ENCODE measurements at places on chromosomes 5 and 9.

DNA sequence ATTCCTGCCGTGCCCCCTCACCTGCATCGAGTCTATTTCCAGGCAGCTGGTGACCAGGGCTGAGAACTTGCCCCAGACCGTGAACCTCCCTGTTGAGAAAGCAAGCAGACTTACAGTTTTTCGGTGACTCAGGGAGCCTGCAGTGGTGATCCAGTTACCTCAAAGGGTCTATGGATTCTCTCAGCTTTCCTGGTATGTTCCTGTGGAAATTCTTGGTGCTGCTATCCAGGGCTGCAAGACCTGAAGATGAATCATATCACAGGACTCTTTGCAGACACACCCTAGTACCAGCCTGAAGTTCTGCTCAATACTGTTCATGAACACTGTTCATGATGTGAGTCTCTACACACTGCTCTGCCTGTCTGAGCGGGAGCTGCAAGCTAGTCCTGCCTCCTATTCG, 154.7 kb downstream of the WDR70 start:
- no peak for DNase-seq

DNA sequence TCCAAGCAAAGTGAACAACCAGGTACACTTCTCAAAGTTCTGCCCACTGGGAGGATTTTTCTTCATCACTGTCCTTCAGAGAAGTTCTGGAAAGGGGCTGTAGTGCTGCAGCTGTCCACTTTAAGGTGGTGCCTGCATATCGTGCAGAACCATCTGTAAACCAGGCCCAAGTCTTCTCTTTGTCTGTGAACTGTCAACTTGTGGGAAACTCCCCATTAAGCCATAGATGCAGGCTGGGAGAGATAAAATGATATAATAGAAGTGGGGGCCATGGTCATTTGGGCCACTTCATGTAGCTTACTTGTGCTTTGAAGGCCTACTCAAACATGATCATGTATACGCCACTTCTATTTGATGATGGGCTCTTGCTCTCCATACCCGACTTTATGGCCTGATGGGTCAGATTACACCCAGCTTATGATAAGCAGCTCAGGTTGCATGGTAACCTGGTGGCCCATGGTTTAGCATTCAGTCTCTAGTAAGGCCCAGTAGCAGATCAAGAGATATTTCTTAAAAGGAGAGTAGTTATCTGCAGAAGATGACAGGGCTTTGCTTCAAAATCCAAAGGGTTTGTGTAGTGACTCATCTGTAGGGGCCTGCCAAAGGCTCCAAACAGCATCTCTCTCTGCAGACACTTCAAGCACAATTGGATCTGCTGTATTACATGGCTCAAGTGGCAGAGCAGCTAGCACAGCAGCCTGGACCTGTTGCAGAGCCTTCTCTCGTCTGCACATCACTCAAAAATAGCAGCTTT, 15.7 kb upstream of the BTF3 start:
- DNase-seq = no peak

GRCh38 chr5:143402017-143402552, 1.4 kb downstream of the NR3C1 start:
- DNase-seq = no peak

- no peak for DNase-seq
Measured at GRCh38 chr9:15369871-15370270, 52.8 kb upstream of the SNAPC3 start.

- no peak for DNase-seq
Measured at GRCh38 chr5:145922059-145922458, 14.3 kb upstream of the SH3RF2 start.

DNA sequence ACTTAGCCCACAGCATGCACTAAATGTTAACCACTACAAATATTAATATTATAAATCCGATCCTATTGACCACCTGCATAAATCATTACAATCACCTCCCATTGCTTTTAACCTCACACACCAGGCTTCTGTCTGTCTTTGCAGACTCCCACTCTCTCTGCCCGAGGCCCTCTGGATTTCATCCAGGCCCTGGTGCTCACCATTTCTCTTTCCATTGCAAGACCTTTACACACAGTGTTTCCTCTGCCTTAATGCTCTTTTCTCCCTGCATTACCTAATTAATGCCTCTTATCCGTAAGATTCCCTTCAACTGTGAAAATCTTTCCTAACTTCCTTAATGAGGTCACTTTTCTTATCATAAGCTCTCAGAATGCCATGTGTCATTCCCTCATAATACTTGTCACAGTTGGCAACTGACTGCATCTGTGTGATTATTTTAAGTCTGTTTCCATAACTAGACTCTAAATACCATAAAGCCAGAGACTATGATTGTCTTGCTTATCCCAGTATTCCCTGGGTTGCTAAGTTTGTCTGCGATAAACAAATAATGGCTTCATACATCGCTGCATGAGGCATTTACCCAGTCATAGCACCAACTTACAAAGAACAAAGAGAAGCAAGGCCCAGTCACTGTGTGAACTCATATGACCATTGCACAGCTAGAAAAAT, 155.1 kb downstream of the CCDC192 start:
- no peak for DNase-seq

- DNase-seq = no peak
Measured at GRCh38 chr5:56003679-56004078, 8.9 kb upstream of the IL6ST start.

DNA sequence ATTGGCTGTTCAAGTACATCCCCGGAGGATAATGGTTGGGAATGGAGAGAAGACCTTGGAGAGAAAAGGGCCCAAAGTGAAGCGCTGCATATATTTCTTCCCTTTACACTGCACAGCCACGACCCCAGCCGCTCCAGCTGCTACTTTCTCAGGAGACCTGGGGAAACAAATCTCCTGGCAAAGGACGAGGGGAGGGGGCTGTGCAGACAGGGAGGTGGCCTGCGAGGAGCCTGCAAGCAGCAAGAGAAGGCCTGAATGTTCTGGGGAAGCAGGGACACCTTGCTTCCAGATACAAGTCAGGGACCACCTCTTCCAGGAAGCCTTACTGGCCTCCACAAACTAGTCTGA, 739 bp upstream of the PDLIM4 start:
- no peak for DNase-seq

GRCh38 chr5:54226215-54226614, 84.2 kb downstream of the ARL15 start:
- no peak for DNase-seq

GRCh38 chr9:114824110-114824509, 18.3 kb upstream of the TNFSF15 start:
- no peak for DNase-seq

DNA sequence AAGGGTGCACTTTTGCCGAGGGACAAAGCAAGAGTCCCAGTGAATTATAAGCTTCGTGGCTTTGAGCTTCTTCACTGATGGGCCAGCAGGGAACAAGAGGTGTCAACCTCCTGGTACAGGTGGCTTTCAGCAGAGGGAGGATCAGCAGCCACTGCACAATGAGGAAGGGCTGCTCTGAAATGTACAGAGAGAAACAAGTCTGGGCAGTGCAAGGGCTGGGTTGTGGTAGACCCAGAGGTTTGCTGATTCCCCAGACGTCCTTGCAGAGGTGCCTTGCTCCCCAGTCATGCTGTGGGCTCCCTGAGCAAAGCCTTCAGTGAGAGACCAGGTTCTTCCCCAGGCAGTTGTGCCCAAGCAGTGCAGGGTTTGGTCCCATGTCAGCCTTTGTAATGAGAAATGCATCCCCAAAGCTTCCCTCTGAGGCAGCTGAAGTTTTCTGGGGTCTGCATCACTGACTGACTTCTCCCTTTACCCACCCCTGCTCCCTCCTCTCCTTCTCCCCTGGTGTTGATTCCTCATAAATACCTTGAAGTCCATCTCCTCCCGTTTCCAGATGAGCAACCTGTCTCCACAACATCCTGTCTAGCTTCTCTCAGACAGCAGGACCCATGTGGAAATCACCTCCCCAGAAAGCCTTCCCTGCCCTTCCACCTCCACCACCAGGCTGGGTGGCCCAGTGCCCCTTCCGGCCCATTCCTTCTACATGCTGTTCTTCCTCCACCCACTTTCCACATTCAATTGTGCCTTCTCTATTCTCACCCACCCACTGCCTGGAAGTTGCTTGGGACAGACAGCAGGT, 599.6 kb upstream of the ADAMTS16 start:
- no peak for DNase-seq

DNA sequence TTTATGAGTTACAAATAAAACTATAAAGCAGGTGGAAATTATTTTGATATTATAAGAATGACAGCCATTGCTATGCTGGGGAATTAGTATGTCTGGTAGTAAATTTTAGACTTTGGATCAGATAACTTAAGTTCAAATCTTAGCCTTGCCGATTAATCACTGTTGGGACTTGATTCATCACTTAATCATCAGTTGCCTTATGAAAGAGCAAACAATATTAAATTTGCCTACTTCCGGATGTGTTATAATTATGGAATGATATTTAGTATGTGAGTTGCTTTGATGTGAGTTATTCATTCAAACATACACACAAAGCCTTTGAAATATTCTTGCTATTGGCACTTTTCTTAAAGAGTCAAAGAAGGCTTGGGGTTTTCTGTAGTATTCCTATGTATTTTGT, 717.7 kb downstream of the BRINP1 start:
- no peak for DNase-seq

- no peak for DNase-seq
Measured at GRCh38 chr5:61409568-61409967, 77.5 kb downstream of the ZSWIM6 start.

DNA sequence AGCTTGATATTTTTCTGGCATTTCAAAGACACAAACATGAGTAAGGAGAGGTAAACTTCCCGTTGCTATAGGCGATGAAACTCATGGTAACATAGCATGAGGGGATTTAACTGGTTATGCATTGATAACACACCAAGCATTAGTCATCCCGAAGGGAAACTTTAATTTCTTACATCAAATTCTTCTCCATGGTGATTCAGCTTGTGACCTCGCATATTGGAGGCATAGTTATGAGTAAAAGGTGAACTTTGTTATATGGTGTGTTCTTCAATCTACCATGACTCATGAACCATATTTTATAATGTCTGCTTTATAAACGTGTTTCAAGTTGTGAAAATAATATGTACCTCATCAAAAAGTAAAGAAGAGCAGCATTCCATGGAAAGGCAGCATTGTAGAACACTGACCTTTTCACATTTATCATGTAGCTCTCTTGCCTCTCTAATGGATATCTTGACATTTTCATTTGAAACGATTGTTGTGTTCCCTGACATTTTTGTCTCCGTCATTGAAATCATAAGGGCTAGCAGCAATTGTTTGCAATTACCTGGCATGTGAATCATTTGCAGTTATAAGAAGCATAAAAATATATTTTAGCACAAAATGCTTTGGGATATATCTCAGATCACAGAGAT, 491.8 kb downstream of the ANXA1 start:
- DNase-seq = no peak

DNA sequence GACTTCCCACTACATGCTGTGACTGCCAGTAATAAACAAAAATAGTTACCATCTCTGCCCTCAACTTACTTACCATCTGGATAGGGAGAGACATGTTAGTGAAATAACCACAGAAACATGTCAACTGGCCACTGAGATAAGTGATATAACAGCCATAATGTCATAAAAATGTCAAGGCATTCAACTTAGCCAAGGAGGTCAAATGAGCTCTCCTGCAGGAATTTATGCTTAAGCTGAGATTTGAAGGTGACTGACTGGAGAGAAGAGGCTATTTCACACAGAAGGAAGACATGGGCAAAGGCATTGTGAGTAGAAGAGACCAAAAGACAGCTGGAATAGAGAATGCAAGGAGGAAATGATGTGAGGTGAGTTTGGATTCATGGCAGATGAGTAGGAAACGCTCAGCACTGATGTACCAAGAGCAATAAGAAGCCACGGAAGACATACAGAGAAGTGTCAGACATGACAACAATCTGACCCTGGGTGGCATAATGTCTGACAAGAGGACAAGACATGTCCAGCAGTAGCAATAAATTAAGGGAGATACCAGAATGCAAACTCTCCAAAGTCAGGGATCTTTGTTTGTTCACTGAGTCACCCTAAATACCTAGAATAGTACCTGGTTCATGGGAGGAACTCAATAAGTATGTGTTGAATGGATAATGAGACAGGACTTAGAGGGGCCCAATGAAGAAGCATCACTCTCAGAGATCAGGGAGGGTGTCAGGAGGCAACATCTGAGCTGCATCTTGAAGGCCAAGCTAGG, 318.8 kb downstream of the ACTL7B start:
- DNase-seq = no peak

GRCh38 chr9:6645355-6646292, at the start of gene GLDC:
GLDC (minus strand) TSS chr9:6645729; CDS start chr9:6645499, 230 bp downstream.
- peak; percentile 19 for DNase-seq

GRCh38 chr5:56807679-56808078, 7.7 kb upstream of the MAP3K1 start:
- no peak for DNase-seq

- DNase-seq = no peak
Measured at GRCh38 chr9:69899491-69899890, 78.9 kb downstream of the CFAP95 start.

DNA sequence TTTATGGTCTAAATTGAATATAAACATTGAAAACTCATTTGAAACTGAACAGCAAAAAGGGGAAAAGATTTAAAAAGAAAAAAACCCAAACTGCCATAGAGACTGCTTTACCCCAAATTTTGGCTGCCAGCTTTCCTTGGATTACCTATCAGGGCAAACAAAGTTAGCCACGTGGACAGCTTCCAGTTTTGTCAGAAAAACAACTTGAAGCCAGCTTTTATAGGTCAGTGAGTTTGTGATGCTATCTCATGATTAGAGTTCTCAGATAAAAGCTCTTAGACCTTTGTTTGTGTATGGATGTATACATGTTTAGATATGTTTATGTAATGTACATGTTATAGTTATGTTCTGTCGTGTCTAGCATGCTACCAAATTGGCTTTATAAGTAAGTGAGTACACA, 16.1 kb downstream of the FBP2 start:
- no peak for DNase-seq

- DNase-seq = no peak
Measured at GRCh38 chr9:88828492-88828974, 162.7 kb upstream of the S1PR3 start.

- DNase-seq = no peak
Measured at GRCh38 chr5:137684761-137685160, 51.1 kb downstream of the KLHL3 start.

DNA sequence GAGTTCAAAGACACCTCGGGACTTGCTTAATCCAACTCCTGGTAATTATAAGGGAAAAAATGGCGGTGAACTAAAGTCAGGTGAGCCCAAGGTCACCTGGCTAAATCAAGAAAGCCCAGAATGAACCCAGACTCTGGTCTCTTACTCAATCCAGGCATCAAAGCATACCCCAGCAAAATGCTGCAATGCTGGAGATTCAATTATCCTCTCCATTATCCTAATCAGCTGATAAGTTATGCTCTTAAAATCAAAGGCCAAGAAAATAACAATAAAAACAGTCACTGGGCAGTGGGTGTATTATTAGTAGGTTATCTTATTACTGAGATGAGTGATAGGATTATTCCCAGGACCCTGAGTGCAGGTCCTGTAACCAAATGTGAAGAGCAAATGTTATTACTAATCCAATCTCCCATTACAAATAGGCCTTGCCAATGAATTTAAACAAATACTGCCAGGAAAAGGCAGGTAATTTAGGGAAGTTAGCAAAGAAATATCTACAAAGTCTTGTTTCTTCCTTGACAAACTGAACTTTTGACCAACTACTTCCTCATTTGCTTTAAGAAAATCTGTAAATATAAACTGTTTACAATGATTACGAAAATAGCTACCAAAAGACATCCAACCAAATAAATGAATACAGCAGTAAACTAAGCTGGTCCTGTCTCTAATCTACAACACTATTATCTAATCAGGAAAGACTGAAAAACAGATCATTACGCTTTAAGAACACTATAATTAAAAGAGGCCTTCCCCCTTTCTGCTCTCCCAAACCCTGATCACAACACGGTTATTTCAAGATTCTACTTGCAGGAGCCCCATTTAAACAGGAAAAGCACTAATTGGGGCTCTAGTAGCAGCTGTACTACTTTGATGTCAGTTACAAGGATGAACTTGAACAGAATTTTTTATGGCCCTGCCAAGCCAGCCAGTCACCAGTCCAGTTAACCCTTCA, 103.2 kb downstream of the MED27 start:
- no peak for DNase-seq

Data from stimulated activated CD8-positive, alpha-beta memory T cell treated with anti-CD3 and anti-CD28 coated beads, Interleukin-4, amount 100 ng/mL, for 24 hours (primary cell).